Amniotic stem cell (primary cell): ENCODE measurements at places on chromosomes 16 and 17.

- DNase-seq: no peak
These were observed 18.6 kb upstream of the TNFSF12 start for GRCh38 chr17:7530023-7530900.

- no peak for DNase-seq
These were observed 66.4 kb downstream of the ABCC1 start for GRCh38 chr16:16015849-16016248.

- no peak for DNase-seq
These were observed 48.3 kb downstream of the RBFOX1 start for GRCh38 chr16:7380911-7381310.

- no peak for DNase-seq
These were observed 2.6 kb downstream of the HBM start for GRCh38 chr16:168424-168823.

GRCh38 chr17:82648742-82649331, 593 bp upstream of the WDR45B start:
- no peak for DNase-seq

DNA sequence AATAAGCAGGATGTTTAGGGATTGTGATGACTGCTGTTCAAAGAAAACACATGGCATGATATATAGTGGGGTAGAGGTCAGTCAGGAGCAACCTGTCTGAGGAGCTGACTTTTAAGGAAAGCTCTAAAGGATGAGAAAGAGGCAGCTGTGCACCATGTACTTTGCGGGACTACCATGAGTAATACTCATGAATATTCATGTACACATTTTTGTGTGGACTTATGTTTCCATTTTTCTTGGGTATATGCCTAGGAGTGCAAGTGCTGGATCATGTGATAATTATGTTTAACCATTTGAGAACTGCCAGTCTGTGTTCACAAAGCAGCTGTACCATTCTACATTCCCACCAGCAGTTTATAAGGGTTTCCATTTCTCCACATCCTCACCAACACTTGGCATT, 35.8 kb downstream of the BEAN1 start:
- no peak for DNase-seq

DNA sequence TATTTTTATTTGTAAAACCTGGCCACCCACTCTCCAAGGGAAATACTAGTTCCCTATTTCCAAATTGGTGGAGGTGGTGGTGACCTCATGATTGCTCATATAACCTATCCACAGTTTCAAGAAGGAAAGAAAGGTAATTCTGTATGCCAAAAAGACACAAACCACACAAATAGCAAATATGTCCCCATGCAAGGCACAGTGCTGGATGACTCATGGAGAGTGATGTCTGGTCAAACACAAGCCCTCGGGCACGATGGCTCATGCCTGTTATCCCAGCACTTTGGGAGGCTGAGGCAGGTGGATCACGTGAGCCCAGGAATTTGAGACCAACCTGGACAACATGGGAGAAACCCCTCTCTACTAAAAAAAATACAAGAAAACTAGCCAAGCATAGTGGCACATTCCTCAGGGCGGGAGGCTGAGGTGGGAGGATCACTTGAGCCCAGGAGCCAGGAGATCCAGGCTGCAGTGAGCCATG, 64.2 kb downstream of the GNA13 start:
- no peak for DNase-seq

DNA sequence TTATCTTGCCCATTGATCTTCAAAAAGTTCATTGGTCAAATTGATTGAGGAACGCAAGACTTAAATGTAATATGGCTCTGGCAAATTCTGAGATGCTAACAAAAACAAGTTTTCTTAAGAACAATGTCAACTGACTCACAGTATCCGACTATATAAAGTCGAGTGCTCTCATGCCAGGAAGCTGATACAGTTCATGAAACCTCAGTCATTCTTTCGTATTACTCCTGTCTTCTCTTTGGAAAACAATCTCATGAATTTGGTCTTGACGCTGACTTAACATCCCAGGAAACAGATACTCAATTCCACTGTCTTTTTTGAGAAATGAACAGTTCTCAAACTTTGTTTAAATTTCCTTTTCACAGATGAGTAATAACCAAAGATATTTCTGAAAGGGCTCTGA, 704.9 kb downstream of the MAF start:
- DNase-seq: no peak

GRCh38 chr17:50072130-50072529, 16.2 kb downstream of the ITGA3 start:
- DNase-seq: no peak

DNA sequence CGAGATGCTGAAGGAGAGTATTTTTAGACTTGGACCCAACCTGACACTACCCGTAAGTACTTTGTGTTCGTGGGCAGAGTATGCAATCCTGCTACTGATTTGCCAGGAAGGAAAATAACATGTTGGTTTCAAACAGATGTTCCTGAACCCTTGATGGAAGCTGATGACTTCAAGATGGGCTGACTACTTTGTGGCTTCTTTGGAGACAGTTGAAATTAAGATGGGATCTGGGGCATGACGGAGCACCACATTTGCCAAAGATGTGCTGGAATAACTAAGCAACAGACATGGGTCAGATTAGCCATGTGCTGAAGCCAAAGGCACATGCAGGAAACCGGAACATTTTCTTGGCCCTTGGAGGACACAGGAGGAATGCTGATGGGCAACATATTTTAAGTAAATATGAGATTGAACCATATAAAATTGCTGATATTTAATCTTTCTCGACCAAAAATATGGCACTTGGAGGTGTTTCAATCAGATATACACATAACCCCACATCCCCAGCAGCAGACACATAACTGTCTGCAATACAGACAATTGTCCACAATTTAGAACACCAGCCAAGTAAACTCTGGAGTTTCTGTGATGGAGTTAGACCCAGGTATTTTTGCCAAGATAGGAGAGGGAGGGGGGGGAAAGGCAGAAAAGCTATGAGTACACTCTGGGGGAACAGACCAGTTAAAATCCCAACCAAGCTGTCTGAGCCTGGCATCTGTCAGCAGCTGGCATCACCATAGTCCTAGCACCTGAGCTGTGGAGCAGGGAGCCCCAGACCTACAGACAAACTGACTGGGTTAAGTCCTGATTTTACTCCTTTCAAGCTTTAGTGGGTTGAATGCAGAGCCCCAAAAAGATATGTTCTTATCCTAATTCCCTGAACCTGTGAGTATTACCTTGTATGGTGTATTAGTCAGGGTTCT, 329.4 kb upstream of the CDH5 start:
- peak; percentile 29 for DNase-seq
